ENCODE measurements at places on chromosomes 16 and 17.

- no peak overlapping the region for H3K4me3 ChIP-seq
- no peaks in the 10 kb centered on the region for H3K36me3 ChIP-seq
Observed at GRCh38 chr17:74606050-74606449, 14.0 kb upstream of the CD300LD start.

DNA sequence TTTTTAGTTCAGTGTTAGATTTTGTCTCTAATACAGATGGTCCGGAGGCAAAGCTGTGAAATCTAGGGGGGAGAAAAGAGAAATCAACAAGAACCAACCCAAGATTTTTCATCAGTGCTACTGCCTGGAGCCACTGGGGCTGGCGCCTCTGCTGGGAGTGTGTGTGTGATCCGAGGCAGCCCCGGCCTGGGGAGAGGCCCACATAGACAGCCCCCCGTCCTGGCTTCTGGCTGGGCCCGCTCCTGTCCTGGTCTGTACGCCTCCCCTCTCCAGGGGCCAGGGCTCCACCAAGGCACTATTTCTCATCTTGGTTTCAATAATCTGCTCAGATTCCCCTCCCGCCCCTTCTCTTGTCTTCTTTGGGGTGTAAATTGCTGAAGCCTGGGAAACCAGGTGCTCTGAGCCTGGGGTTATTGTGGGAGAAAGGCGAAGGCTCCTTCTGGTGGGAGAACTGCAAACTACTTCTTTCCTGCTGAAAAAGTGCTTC, 7.8 kb downstream of the BAHCC1 start:
- peaks cover 30% of the 10 kb centered on the region for H3K27me3 ChIP-seq
- H3K36me3 ChIP-seq, result no peaks in the 10 kb centered on the region
- H3K4me1 ChIP-seq, result peaks cover 15% of the 10 kb centered on the region
- no peak overlapping the region for H3K4me3 ChIP-seq
- H3K27ac ChIP-seq, result no peak overlapping the region

DNA sequence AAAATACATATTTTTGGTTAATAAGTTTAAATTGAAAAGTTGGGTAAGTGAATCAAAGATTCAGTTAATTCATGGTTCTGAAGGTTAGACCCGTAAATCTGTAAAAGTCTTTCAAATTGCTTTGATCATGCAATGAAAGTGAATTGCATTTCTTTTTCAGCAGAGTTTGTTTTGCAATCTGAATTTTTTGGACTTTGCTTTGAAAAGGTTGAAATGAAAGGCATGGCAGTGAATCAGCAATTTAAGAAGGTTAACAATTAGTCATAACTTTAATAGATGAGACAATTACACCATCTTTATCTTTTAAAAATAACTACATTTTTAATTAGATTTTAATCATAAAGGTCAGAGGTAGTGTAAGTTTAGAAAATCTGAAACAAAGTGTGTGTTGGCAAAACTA, 310.9 kb upstream of the KCNJ16 start:
- H3K4me3 ChIP-seq, result no peak overlapping the region
- no peaks in the 10 kb centered on the region for H3K4me1 ChIP-seq
- DNase-seq, result no peak
- no peak overlapping the region for H3K27ac ChIP-seq

DNA sequence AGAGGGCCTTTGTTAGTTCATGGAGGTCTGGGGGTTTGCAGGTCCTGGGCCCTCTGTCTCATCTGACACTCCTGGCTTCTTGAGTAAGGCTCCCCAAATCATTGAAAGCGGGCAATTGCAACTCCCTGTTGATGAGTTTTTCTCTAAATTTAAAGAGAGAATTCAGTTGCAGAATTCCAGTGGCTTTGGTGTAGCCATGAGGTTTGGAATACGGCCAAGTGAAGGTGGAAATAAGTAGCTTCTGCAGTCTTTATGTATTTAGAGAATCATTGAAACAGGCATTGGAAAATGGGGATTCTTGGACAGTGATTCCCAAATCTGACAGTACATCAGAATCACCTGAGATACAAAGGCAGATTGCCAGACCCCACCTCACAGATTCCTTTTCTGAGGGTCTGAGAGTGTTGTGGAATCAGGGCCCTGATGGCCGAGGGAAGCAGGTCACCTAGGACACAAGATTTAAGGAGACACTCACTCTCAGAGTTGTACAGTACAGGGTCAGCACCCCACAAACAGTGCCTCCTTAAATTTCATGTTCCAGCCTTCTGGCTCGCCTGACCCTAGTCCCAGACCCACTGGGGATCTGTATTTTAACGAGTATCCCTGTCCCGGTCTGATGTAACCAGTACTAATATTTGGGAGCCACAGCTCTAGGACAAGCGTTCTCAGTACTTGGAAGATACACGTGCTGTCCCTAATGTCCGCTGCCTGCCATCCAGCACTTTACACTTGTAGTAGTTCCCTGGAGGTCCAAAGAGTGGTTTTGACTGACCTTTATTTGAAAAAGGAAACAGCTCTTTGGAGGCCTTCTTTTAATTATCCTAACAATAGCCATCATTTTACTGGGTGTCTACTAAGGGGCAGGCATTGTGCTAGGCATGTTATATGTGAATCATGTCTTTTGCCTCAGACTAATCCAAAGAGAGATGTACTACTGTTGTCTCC, 37.8 kb downstream of the YPEL2 start:
- peaks cover 90% of the 10 kb centered on the region for H3K4me1 ChIP-seq
- no peak for DNase-seq
- H3K27me3 ChIP-seq, result no peaks in the 10 kb centered on the region
- no peak overlapping the region for H3K27ac ChIP-seq
- H3K36me3 ChIP-seq, result no peaks in the 10 kb centered on the region
- no peak overlapping the region for H3K4me3 ChIP-seq

GRCh38 chr17:67716405-67716798, 1.3 kb upstream of the NOL11 start:
- peak overlapping the region; percentile 99 for H3K27ac ChIP-seq
- H3K4me3 ChIP-seq, result no peak overlapping the region
- H3K4me1 ChIP-seq, result peaks cover 30% of the 10 kb centered on the region
- DNase-seq, result no peak
- H3K27me3 ChIP-seq, result no peaks in the 10 kb centered on the region

GRCh38 chr16:52634528-52634927, 87.6 kb upstream of the TOX3 start:
- DNase-seq, result no peak
- H3K4me1 ChIP-seq, result no peaks in the 10 kb centered on the region
- H3K27ac ChIP-seq, result no peak overlapping the region
- no peaks in the 10 kb centered on the region for H3K36me3 ChIP-seq

GRCh38 chr17:40259505-40259904, 28.2 kb upstream of the CDC6 start:
- no peak for DNase-seq
- H3K27me3 ChIP-seq, result no peaks in the 10 kb centered on the region
- H3K27ac ChIP-seq, result no peak overlapping the region
- no peak overlapping the region for H3K4me3 ChIP-seq
- peaks cover 61% of the 10 kb centered on the region for H3K36me3 ChIP-seq

- no peak for DNase-seq
- no peaks in the 10 kb centered on the region for H3K4me1 ChIP-seq
- H3K4me3 ChIP-seq, result no peak overlapping the region
Observed at GRCh38 chr17:61492759-61493526, 40.7 kb downstream of the TBX4 start.

DNA sequence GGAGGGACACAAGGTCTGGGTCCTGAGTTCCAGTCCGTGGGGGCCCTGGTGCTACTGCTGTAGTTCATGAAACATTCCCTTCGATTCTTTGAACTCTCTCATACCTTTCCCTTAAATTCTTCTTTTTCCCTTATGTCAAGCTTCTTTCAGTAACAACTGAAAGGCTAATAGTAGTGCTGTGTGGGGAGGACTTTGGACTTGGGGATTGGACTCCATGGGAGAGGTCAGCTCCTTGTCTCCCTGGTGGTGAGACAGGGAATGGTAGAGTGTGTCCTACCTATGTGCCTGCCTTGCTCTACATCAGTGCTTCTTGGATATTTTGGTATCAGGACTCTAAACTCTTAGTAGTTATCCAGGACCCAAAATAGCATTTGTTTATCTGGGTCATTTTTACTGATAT, 628.1 kb downstream of the WWOX start:
- peaks cover 25% of the 10 kb centered on the region for H3K4me1 ChIP-seq
- H3K27me3 ChIP-seq, result no peaks in the 10 kb centered on the region
- DNase-seq, result no peak
- H3K4me3 ChIP-seq, result no peak overlapping the region
- no peaks in the 10 kb centered on the region for H3K36me3 ChIP-seq
- no peak overlapping the region for H3K27ac ChIP-seq

GRCh38 chr16:81238296-81239011, at the start of gene BCO1:
BCO1 (plus strand) TSS chr16:81238689; CDS start chr16:81238909, 220 bp downstream.
- H3K27me3 ChIP-seq, result peaks cover 2% of the 10 kb centered on the region
- DNase-seq, result no peak
- peaks cover 5% of the 10 kb centered on the region for H3K4me1 ChIP-seq
- H3K27ac ChIP-seq, result no peak within 1 kb of the TSS
- H3K36me3 ChIP-seq, result no peaks in the 10 kb centered on the region

DNA sequence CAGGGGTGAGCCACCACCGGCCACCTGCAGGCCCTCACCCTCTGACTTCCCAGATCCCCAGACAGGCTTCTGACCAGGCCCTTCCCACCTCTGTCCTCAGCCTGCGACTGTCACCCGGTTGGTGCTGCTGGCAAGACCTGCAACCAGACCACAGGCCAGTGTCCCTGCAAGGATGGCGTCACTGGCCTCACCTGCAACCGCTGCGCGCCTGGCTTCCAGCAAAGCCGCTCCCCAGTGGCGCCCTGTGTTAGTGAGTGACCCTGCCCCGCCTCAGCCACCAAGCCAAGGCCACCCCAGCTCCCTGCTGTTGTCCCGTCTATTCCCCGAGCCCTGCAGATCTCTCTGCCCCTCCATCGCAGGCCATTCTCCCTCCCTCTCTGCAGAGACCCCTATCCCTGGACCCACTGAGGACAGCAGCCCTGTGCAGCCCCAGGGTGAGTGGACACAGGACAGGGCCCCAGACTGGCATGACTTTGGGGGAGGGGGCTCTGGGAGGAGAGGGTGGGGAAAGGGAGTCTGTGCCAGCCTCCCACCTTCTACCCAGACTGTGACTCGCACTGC, 1.9 kb downstream of the NTN3 start:
- no peak for DNase-seq
- H3K36me3 ChIP-seq, result no peaks in the 10 kb centered on the region
- no peak overlapping the region for H3K27ac ChIP-seq
- peaks cover 20% of the 10 kb centered on the region for H3K27me3 ChIP-seq
- peaks cover 44% of the 10 kb centered on the region for H3K4me1 ChIP-seq

DNA sequence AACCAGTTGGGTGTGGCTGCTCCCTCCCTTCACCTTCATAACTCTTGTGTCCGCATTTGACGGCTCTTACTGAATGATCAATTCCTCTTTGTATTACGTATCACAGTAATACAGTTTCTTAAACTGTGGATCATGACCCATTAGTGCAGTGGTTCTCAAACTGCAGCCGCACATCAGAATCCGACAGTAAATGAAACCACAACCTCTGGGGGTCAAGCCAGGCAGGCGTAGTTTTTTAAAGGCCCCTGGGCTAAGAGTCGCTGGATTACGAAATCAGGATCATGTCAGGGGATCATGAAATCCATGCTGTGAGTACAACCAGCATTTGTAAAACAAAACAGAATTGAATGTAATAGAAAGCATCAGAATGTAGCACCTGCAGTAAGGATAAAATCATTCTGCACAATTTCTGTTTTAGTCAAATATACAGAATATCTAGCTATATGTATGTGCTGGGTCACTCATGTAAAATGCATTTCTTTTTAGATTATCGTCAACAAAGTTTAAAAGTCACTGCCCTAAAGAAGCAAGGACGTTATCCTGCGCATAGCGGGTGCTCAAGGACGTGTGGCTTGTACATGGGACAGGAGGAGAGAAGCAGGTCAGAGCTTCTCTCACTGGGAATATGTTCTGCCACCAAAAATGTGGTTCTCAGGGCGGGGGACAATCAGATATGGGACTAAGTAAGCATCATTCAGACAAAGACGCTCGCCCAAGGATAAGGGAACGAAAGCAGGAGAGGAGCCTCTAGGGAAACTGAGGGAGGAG, 113.1 kb downstream of the ZFHX3 start:
- DNase-seq, result no peak
- no peaks in the 10 kb centered on the region for H3K27me3 ChIP-seq
- peaks cover 11% of the 10 kb centered on the region for H3K4me1 ChIP-seq
- H3K27ac ChIP-seq, result no peak overlapping the region
- H3K4me3 ChIP-seq, result no peak overlapping the region

GRCh38 chr16:75647492-75648264, at the start of the genes KARS1 and TERF2IP:
KARS1 (minus strand) TSS chr16:75647665; CDS start chr16:75647639, 26 bp downstream.
TERF2IP (plus strand) TSS chr16:75647773; CDS start chr16:75647883, 110 bp downstream.
- peaks cover 65% of the 10 kb centered on the region for H3K4me1 ChIP-seq
- DNase-seq, result peak; percentile 92
- H3K27ac ChIP-seq, result peak within 1 kb of the TSS; percentile 98
- peaks cover 55% of the 10 kb centered on the region for H3K36me3 ChIP-seq
- H3K4me3 ChIP-seq, result peak within 1 kb of the TSS; percentile 100

- H3K4me3 ChIP-seq, result no peak overlapping the region
- H3K27ac ChIP-seq, result no peak overlapping the region
- DNase-seq, result no peak
- H3K36me3 ChIP-seq, result no peaks in the 10 kb centered on the region
Observed at GRCh38 chr17:65371702-65372101, 189.7 kb downstream of the AXIN2 start.

DNA sequence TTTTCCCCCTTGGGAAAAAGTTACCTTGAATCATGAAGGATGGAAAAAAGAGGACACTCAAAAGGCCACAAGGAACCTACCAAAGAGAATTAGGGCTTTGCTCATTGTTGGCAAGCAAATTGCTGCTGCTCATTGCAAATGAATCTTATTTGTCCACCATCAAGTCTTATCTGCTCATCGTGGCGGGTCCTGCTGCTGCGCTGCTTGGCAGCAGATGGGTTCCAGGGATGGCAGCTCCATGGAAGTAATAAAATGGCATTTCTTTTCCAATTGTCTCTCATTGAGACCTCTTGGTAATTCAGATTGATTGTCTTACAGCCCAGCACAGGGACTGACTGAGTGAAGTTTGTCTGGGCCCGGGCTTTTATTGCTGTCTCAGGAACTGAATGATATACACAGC, 118.7 kb downstream of the MRM1 start:
- H3K4me3 ChIP-seq, result no peak overlapping the region
- peak overlapping the region; percentile 90 for H3K27ac ChIP-seq
- H3K27me3 ChIP-seq, result no peaks in the 10 kb centered on the region
- no peak for DNase-seq

DNA sequence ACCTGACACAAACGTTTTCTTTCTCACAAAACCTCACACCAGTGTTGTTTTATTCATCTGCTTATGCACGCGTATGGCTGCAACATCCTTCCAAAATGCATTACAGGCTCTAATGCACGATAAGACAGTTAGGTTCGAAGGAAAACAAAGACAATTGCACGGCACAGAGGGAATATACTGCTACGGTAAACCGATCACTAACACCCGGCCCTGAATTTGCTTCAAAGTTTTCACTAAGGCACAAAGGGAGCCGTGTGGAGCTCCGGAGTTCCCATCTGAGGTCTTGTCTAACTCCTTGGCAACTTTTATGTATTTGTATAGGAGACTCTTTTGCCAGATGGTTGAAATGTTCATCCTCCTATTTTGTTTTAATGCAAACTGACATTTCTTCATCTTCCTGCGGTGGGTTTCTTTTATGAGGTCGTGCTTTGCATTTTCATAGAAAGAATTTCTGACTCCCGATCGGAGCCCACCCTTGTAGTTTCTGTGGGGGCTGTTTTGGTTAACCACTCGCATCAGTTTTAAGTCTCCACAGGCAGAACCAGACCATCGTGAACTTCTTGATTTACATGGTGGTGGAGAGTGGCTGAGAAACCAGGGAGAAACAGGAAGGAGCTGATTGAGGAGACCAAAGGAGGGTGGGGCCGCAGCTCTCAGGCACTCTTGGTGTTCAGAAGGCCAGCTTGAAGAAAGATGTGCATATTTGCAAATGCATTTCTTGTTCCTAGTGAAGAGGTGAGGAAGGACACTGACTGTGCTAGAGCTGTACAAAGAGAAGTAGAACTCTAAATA, 516.8 kb downstream of the MAF start:
- DNase-seq, result no peak
- H3K4me1 ChIP-seq, result peaks cover 9% of the 10 kb centered on the region
- no peak overlapping the region for H3K4me3 ChIP-seq
